H4 (cell line): ENCODE measurements at places on chromosomes 4 and X.

DNA sequence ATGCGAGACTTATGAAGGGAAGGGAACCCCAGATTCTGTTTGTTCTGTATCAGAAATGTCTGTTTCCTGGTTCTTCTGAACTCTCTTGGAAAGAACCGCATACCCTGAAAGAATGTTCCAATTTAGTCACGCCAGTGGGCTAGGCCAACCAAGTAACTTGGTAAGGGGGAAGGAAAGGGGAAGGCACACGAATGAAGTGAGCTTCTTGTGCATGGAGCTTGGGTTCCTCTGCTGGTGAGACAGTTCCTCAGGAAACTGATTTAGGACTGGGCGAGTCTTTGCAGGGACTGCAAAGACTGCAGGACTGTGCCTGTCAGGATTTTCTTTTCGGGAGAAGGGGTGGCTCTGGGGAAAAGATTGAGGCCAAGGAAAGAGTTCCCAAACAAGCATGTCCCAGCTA lies 35.6 kb downstream of the FRMPD3 start:
- DNase-seq = no peak

DNA sequence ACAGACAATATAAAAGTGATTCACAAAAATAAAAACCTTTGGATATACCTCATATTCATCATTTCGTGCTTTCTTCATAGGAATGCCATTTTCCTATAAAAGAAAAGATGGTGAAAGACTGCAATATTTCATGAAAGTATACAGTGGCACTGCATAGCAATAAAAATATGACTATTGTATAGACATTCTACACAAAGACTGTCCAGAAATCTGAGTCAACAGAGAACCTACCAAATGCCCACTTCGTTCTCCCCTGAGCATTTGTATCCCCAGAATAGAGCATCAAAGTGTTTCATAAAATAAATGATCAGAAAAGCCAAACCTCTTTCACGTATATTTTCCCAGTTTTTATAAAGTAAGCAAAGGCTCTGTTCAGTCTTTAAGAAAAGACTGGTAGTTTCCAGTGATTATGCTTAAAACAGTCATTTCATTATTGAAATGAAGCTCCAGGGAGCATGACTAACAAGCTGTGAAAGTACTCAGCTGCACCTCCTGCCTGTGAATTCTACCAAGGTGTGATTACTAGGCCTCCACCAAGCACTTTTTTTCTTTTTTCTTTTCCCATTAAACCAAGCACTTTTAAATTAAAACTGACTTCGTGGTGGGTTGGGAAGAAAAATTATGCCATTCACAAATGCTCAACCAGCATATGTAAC lies 20.2 kb downstream of the PPA2 start:
- no peak for DNase-seq

DNA sequence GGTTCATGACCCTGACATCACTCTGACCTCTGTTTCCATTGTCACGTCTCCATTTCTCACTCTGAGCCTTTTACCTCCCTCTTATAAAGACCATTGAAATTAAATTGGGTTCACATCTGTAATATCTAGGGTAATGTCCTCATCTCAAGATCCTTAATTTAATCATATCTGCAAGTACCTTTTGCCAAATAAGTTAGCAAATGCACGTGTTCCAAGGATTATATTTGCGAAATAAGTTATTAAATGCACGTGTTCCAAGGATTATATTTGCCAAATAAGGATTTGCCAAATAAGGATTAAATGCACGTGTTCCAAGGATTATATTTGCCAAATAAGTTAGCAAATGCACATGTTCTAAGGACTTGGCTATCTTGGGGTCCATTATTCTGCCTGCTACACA lies 938.0 kb downstream of the NLGN4X start:
- DNase-seq = no peak

- peak; percentile 57 for DNase-seq
Measured at GRCh38 chr4:168796362-168797106, 213.5 kb downstream of the CBR4 start.
